Large intestine (tissue), 12 donors: ENCODE measurements at places on chromosomes 12 and 14. TPM values are rescaled to one million over a fixed set of nuclear protein-coding genes. Genes with fewer than 3 reads are reported as not detected.

- no peak for DNase-seq
- no peaks in the 10 kb centered on the region for H3K4me1 ChIP-seq
- no peak overlapping the region for H3K4me3 ChIP-seq
- no peak overlapping the region for H3K27ac ChIP-seq
- H3K27me3 ChIP-seq = peaks cover 5% of the 10 kb centered on the region
- H3K36me3 ChIP-seq = no peaks in the 10 kb centered on the region
These were observed 9.9 kb downstream of the OAS2 start for GRCh38 chr12:112988224-112988623.

- H3K27me3 ChIP-seq = peaks cover 2% of the 10 kb centered on the region
- no peaks in the 10 kb centered on the region for H3K36me3 ChIP-seq
- H3K4me1 ChIP-seq = no peaks in the 10 kb centered on the region
- H3K27ac ChIP-seq = no peak overlapping the region
- no peak overlapping the region for H3K4me3 ChIP-seq
These were observed 8.2 kb upstream of the PARP11 start for GRCh38 chr12:3881281-3881950.

DNA sequence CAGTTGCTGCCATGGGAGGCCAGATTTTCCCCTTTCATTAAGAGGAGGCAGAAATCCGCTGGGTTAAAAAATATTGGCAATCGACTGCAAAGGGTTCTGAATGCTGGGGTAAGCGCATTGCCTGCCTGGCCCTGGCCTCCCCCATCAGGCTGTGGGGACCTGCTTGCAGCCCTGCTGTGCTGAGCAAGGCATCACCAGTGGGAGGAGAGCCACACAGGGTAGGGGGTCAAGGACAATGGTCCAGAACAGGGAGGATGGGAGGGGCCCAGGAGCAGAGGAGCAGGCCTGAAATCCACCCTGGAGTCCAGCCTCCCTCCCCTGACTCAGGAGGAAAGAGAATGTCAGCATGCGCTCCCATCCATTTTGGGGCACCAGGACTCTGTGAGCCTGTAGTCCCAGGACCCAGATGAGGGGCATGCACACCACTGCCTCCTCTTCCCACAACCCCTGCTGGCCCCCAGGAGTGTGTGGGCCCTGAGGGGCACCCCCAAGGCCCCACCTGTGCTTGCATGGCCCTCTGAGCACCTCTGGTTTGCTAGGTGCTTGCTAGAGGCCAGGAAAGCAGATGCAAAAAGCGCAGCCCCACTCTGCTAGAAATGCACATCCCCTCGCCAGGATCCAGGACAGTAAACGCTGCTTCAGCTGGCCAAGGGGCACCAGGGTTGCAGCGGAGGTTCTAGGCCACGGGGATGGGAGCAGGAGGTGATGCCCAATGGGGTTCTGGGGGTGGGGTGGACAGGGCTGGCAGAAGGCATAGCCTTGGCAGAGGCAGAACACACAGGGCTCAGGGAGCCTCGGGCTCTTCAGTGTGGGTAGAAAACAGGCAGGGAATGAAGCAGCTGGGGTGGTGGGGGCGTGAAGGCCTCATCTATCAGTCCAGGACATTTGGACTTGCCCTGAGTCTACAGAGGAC, 14.6 kb downstream of the TESC start:
- no peak for DNase-seq
- H3K4me1 ChIP-seq = no peaks in the 10 kb centered on the region
- no peaks in the 10 kb centered on the region for H3K36me3 ChIP-seq
- no peak overlapping the region for H3K27ac ChIP-seq
- H3K27me3 ChIP-seq = no peaks in the 10 kb centered on the region
- H3K4me3 ChIP-seq = no peak overlapping the region

DNA sequence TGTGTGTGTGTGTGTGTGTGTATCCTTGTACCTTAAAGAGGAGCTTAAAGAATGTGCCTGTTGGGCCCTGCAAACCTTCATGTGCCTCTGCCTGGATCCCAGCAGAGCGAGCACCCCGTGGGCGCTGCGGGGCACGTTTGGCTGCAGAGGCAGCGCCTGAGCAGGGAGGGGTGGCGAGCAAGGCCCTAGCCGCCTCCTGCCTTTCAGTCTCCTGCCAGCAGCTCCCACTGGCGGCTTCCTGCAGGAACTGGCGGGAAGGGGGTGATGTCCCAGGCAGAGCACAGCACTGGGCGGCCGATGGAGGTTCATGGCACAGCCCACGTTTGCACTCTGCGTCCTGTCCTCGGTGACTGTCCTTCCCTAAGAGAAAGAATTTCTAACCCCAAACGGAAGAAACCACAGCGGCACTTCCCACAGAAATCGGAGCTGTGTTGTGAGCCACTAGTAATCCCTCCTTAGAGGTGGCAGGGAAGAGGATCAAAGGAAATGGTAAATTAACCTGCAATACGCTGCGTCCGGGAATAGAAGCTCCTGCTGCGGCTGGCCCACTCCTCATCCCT, 19.8 kb downstream of the ZBTB42 start:
- peaks cover 6% of the 10 kb centered on the region for H3K27me3 ChIP-seq
- H3K36me3 ChIP-seq = no peaks in the 10 kb centered on the region
- H3K4me1 ChIP-seq = peaks cover 8% of the 10 kb centered on the region
- peak; percentile 63 for DNase-seq
- no peak overlapping the region for H3K27ac ChIP-seq

GRCh38 chr12:97132270-97132669, 225.2 kb downstream of the NEDD1 start:
- no peak for DNase-seq
- no peak overlapping the region for H3K27ac ChIP-seq
- no peaks in the 10 kb centered on the region for H3K4me1 ChIP-seq
- H3K36me3 ChIP-seq = no peaks in the 10 kb centered on the region
- H3K4me3 ChIP-seq = no peak overlapping the region
- no peaks in the 10 kb centered on the region for H3K27me3 ChIP-seq

DNA sequence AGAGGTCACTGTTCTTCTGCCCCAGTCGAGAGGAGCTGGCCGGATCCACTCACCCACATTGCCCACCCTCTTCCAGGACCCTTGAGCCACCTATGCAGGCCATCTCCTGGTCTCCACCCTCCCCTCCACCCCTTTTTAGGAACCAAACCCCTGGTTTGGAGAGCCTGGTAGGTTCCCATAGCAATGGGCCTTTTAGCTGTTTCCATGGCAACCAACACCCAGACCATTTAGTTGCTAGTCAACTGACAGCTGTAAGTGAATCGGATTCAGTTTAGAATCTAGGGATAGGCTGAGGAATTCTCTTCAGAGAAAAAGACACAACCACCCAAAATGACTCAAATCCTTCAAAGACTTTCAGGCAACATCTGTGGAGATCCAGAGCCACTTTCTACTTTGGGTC, 16.5 kb downstream of the NPC2 start:
- H3K4me1 ChIP-seq = no peaks in the 10 kb centered on the region
- no peak overlapping the region for H3K4me3 ChIP-seq
- H3K27me3 ChIP-seq = no peaks in the 10 kb centered on the region
- H3K27ac ChIP-seq = no peak overlapping the region
- H3K36me3 ChIP-seq = peaks cover 52% of the 10 kb centered on the region

- no peak overlapping the region for H3K4me3 ChIP-seq
- no peaks in the 10 kb centered on the region for H3K36me3 ChIP-seq
- H3K27me3 ChIP-seq = peaks cover 3% of the 10 kb centered on the region
These were observed 33.7 kb upstream of the DLK1 start for GRCh38 chr14:100692859-100693558.

DNA sequence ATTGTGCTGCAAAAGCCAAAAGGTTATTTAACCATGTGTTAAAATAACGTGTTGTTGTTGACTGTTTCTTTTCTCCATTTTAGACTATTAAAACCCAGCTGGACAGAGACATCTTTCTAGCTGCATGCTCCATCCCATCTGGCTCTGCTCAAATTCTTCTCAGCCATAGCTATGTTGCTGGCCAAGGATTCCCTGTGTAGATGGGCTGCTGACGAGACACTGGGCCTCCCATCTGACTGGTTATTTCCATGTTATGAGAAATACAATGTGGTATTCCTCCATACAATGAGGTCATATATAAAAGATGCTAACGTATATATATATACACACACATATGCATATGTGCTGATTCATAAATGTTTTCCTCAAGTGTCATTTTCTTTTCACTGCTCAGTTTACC, 30.1 kb downstream of the MED13L start:
- no peaks in the 10 kb centered on the region for H3K36me3 ChIP-seq
- no peak overlapping the region for H3K27ac ChIP-seq
- H3K4me3 ChIP-seq = no peak overlapping the region
- DNase-seq = no peak

DNA sequence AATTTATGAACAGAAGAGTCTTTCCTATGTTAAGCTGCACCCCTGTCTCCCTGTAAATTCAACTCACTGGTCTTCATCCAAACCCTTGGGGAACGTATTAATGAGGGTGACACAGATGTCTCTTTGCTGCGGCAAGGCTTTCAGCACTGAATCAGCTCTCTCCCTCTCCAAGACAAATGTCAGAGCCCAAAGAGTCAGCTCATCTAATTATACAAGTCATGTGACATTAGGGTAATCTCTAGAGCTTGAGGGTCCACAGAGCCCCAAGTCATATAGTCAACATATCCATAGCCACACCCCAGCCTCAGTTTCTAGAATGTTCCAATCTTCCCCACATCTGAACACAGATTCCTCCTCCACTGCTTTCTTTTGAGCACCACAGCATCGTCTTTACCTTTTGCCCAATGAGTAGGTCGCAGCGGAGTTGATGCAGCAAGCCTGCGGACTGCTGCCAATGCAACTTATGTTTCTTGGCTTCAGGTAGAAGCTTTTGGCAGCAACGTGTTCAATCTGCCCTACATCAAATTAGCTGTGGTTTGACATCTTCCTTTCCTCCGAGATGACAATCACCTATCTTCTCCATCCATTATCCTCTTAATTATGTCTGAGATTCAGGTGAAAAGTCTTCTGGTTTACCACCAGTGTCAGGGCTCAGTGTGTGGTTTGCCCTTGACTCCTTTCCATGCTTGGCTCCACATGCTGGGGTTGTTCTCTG, 5.3 kb downstream of the BATF start:
- DNase-seq = no peak
- peaks cover 3% of the 10 kb centered on the region for H3K27me3 ChIP-seq
- H3K27ac ChIP-seq = no peak overlapping the region
- no peak overlapping the region for H3K4me3 ChIP-seq
- peaks cover under 1% of the 10 kb centered on the region for H3K4me1 ChIP-seq

DNA sequence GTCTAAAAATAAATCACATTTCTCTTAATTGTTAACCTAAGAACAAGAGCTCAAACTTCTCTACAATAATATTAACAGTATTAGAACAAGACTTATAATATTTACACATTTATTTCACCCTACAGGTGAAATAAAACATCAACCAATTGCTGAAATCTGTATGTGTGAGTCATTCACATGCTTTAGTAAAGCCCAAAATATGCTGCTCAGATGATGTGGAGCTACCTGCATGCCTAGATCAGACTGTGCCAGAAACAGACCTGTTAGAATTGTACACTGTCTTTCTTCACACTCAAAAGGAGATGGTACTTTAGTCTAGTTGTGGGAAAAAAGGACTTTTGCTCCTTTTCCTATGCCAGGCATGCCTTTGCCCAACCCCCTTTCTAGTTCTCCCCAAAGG, 54.7 kb downstream of the RPS6KA5 start:
- no peak overlapping the region for H3K27ac ChIP-seq
- H3K36me3 ChIP-seq = no peaks in the 10 kb centered on the region
- H3K4me1 ChIP-seq = no peaks in the 10 kb centered on the region
- H3K27me3 ChIP-seq = no peaks in the 10 kb centered on the region

GRCh38 chr14:100471441-100472093, 115.7 kb downstream of the BEGAIN start:
- H3K27me3 ChIP-seq = no peaks in the 10 kb centered on the region
- H3K4me3 ChIP-seq = no peak overlapping the region
- H3K4me1 ChIP-seq = no peaks in the 10 kb centered on the region
- H3K27ac ChIP-seq = no peak overlapping the region
- H3K36me3 ChIP-seq = no peaks in the 10 kb centered on the region
- no peak for DNase-seq

DNA sequence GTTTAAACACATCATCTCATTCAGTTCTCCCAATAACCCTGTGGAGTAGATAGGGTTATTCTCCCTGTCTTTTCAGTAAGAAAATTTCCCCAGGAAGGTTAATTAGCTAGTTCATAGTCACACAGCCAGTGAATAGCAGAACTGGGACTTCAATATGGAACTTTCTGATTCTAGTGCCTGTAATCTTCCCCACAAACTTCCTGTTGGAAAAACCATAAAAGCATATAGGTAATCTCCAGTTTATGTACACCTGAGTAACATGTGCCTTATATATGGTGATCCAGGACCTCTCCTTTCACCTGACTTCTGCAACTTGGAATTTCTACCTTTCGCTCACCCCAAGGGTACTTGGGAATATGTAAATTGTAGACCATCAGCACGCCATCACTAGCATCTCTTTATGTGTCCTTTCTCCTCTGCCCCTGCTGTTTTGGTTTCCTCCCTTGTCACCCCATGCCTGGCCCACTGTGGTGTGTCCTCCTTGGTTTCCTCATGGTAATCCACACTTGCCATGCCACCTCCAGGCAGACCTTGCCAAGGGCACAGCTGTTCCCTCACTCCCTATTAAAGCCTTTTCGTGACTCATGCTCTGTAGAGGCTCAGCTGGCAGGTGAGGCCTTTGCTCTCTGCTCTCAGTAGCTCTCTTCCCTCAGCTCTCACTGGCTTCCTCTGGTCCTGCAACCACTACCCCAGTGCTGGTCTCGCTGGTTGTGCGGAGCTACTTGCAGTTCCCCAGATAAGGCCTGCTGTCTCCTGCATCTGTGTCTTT, 16.7 kb downstream of the TBC1D30 start:
- H3K4me1 ChIP-seq = peaks cover 5% of the 10 kb centered on the region
- no peak overlapping the region for H3K27ac ChIP-seq
- no peak overlapping the region for H3K4me3 ChIP-seq
- H3K27me3 ChIP-seq = no peaks in the 10 kb centered on the region

- no peaks in the 10 kb centered on the region for H3K36me3 ChIP-seq
- no peak overlapping the region for H3K27ac ChIP-seq
- no peaks in the 10 kb centered on the region for H3K27me3 ChIP-seq
- DNase-seq = no peak
- H3K4me1 ChIP-seq = no peaks in the 10 kb centered on the region
- H3K4me3 ChIP-seq = no peak overlapping the region
These were observed 7.4 kb downstream of the INHBC start for GRCh38 chr12:57441846-57442427.

- DNase-seq = no peak
- no peaks in the 10 kb centered on the region for H3K4me1 ChIP-seq
- no peaks in the 10 kb centered on the region for H3K36me3 ChIP-seq
These were observed 321.3 kb downstream of the AEBP2 start for GRCh38 chr12:19760611-19761010.

GRCh38 chr12:132279930-132280329, 49.5 kb downstream of the GALNT9 start:
- DNase-seq = no peak
- H3K4me3 ChIP-seq = no peak overlapping the region
- no peaks in the 10 kb centered on the region for H3K36me3 ChIP-seq
- peaks cover 62% of the 10 kb centered on the region for H3K27me3 ChIP-seq
- peak overlapping the region; percentile 28 for H3K27ac ChIP-seq

DNA sequence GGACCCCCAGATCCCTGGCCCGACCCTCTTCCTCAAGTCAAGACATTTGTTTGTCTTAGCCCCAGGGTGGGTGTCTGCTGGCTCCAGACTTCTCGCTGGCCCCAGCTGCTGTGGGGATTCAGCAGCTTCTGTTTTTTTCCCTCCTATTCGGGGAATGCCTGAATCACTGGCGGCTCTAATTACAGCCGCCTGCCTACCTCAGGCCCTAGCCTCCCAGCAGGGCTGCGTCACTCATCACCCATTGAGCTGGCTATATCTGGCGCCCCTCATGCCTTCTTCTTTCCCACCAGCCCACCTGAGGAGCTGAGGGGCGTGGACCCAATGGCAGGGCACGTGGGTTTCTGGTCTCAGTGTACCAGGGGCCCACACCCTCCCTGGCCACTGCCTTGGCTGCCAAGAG, 10.1 kb downstream of the KRT80 start:
- H3K4me1 ChIP-seq = no peaks in the 10 kb centered on the region
- H3K27me3 ChIP-seq = no peaks in the 10 kb centered on the region
- DNase-seq = no peak
- H3K36me3 ChIP-seq = no peaks in the 10 kb centered on the region

TBX3 gene
- polyA plus RNA-seq = 71.7 TPM

TTC9 gene
- polyA plus RNA-seq = 1.9 TPM

A2M gene
- polyA plus RNA-seq = 74.4 TPM

TAS2R42 gene
- polyA plus RNA-seq = 0.06 TPM

TOGARAM1 gene
- 20.3 TPM for polyA plus RNA-seq
